ENCODE measurements at places on chromosomes 7 and 10.

GRCh38 chr7:81180573-81180972, 261.7 kb upstream of the SEMA3C start:
- DNase-seq, result no peak

- DNase-seq, result no peak
Measured at GRCh38 chr7:11911900-11912299, 79.9 kb upstream of the THSD7A start.

DNA sequence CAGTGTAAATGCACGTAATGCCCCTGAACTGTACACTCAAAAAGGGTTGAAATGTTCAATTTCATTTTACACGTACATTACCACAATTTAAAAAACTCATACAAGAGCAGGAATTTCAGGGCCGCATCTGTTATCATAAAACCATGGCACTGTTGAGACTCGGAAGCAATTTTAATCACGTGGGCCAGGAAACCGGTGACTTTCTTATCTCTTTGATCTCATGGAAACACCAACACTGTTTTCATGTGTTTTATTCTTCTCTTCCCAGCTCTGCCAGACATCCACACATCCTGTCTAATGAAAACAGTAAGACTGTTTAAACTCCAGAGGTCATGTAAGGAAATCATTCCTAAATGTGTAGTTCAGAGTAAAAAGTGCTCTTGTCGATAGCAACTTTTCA, 35.9 kb downstream of the PTPRE start:
- DNase-seq, result no peak

DNA sequence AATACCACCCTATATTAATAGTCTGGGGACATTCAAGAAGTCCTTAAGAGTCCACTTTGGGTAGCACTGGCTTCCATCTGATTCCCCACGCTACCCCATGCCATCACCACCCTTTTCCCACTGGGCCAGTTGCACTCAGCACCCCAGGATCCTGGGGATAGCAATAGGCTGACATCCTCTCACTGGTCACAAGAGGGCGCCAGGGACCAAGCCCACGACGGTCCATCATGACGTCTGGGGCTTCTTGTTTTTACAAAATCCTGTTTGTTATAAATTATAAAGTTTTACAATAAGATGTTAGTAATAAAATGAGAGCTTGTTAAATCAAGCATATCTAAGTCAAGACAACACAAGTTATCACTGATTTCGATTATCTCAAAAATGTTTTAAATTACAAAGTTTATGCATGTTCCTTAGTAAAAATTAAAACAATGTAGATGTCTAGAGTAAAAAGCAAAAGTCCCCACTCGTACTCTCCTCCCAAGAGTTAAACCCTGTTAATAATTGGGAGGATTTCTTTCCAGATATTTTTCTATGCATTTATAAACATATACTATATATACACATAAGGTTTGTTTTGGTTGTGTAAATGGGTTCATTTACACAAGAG, 15.4 kb downstream of the GPNMB start:
- DNase-seq, result peak; percentile 91

Measured in RWPE1 (cell line).